ENCODE measurements at places on chromosomes 6 and 20.

- DNase-seq: peak; percentile 37
Measured at GRCh38 chr6:35602133-35602946, 86.4 kb downstream of the FKBP5 start.

GRCh38 chr6:152952866-152953509, 29.9 kb downstream of the FBXO5 start:
- DNase-seq: no peak

DNA sequence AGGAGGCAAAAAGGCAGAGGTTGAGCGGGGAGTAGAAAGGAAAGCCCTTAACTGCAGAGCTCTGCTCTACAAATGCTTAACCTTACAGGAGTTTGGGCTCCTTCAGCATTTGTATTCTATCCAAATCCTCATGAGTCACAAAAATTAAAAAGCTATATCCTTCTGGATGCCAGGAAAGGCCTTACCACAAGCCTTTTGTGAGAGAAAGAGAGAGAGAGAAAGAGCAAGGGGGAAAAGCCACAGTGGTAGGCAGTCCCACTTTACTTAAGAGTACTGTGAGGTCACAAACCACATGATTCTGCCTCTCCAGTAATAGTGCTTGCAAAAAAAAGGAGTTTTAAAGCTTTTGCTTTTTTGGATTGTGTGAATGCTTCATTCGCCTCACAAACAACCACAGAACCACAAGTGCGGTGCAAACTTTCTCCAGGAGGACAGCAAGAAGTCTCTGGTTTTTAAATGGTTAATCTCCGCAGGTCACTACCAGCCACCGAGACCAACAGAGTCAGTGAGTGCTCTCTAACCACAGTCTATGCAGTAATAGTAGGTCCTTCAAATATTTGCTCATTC, at the start of gene RUNX2:
Gene RUNX2, plus strand, starts transcription at position 375 of the 567 bp plus-strand sequence. CDS start 397 bp downstream, outside the sequence.
- DNase-seq: no peak

- no peak for DNase-seq
Measured at GRCh38 chr20:33897313-33897912, 86.3 kb downstream of the CHMP4B start.

DNA sequence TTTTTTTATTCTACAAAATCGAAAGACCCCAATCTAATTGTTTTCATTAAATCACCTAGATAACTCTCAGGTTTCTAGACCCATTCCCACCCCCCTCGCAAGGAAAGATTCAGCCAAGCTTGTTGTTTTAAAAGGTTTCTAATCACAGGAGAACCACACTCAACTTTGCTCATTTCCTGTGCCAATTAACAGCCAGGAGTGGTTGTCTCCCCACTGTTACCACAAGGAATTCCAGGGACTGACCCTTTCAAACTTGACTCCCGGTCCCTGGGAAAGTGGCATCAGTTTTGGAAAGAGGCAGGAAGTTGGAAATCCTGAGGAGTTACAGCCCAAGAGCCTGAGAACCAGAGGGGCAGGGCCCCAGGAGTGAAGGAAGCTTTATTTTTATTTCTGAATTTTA, 561.3 kb upstream of the JAG1 start:
- no peak for DNase-seq

- no peak for DNase-seq
Measured at GRCh38 chr6:116016846-116017545, 43.7 kb downstream of the FRK start.

DNA sequence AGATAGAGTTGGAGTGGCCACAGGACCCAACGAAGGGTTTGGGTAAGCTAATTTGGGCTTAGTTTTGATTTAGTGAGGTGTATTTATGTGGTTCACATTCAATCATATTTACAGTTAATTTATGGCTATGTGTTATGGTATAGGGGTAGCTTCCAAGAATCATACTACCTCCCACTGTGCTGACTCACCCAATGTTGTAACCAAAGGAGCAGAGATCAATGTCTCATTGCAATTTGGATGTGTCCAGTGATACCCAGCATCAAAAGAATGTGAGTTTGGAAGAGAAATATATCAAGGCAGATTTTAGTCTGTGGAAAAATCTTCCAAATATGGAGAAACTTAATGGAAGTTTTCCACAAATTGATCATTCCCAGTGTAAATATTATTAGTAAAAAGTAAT, 25.3 kb upstream of the SMIM8 start:
- no peak for DNase-seq

DNA sequence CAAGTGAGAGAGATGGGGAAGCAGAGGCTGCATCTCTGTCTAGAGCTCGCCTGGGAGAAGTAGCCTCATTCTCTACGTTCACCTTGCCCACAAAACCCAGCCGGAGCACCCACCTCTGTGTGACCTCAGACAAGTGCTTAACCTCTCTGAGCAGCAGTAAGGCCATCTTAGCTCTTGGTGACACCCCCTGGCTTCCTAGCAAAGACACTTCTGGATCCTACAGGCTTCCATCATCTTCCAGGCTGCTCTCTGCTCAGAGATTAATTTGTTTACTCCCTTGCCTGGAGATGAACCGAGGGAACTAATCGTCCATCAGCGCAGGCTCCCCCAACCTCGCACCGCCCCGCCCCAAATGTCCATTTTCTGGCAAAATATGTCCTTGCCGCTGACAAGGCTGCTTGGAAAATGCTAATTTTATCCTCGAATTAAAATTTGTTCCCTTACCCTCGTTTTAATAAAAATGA, 24.0 kb upstream of the CTNNBL1 start:
- DNase-seq: no peak

DNA sequence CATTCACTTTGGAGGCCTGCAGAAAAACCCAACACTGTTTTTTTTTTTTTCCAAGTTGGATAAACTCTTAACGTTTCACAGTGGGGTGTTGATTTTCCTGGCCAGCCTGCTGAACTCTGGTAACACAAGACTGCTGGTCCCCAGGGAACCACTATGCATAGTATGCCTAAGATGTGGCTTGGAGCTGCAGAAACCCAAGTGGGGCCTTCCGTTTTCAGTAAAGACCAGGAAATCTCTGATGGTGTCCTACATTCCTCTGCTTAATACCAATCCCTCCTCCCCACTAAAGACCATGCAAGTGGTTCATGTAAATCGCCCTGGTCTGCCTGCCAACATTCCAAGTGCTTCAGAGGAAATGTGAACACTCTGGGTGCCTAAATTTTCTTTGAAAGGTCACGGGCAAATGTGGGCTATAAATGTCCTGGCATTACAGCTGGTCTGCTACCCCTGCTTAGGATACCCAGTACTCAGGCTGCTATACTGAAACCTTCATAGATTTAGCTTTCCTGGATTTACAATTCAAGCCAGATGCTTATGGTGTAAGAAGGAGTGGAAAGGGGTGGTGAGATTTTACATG, 615.4 kb downstream of the MAFB start:
- no peak for DNase-seq

GRCh38 chr6:111747829-111748228, 125.4 kb downstream of the FYN start:
- DNase-seq: no peak

DNA sequence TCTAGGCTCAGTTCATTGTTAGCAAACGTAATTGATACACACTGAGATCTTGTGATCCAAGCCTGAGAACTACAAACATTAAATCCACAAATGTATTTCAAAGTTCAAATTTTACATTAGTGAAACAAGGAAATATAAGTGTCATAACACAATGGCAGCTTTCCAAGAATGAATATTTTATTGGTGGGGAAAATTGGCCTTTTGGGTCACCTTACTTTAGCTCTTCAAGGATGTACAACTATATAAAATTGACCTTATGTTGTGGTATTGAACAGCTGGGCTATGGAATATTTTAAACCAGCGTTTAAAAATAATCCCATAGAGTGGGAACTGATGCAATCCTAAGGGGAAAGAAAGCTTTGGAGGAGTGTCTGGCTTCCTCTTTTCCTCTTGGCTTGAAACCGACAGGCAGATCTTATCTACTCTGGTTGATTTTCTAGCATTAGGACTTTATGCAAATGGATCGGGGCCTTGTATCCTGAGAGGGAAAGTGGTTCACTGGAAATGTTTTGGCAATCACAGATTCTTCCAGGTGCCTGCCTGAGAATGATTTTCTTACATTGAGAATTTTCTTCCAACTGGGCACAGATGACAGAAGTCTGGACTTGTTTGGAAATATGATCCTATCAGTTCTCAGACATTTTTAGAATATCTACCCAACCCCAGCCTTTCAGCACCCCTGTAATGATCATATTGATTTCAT, 184.8 kb upstream of the ECI2 start:
- DNase-seq: no peak

DNA sequence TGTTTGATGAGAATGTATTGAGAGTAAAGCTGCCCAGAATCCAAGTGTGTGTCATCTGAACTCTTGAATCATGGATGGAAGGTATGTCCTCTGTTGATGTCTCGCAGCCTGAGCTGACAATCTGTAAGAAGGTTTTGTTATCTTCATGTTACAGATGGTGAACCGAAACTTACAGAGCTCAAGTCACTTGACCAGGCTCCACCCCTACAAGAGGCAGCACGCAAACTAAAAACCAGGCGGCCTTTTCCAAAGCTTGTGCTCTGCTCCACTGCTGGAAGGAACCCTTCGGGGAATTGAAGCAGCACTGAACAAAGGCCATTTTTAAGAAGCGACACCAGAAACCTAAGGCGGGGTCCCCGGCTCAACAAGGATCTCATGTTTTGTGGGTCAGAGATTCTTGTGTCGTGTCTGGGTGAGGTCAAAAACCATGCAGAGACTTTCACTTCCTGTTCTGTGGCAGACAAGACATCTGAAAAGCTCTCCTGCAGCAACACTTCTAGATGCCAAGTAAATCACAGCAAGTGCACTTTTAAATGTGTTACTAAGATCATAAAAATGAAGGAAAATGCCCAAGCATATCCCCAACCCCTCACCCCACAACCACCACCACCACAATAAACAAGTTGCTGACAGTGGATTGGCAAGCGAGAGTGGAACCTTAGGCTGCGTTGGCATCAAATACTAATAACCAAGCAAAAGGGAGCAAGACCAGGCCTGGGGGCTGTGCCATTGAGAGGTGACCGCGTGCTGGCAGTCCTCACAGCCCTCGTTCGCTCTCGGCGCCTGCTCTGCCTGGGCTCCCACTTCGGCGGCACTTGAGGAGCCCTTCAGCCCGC, 27.3 kb downstream of the NQO2 start:
- peak; percentile 50 for DNase-seq

DNA sequence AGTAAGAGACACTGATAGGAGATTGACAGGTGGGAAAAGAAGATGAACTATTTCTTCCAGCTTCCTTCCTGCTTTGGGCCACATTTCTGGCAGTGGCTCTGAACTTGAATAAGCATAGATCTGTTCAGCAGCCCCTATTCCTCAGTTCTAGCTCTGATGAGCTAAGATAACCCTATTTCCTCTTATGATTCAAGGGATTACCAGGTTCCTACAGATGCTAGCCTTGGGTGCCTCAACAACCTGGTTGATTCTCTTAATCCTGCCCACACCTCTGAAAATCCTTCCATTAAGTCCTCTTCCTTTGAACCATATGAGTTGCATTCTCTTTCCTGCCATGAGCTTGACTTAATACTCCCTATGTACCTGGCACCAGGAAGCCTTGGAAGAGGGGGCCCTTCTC, 49.8 kb upstream of the MOCS1 start:
- DNase-seq: no peak

DNA sequence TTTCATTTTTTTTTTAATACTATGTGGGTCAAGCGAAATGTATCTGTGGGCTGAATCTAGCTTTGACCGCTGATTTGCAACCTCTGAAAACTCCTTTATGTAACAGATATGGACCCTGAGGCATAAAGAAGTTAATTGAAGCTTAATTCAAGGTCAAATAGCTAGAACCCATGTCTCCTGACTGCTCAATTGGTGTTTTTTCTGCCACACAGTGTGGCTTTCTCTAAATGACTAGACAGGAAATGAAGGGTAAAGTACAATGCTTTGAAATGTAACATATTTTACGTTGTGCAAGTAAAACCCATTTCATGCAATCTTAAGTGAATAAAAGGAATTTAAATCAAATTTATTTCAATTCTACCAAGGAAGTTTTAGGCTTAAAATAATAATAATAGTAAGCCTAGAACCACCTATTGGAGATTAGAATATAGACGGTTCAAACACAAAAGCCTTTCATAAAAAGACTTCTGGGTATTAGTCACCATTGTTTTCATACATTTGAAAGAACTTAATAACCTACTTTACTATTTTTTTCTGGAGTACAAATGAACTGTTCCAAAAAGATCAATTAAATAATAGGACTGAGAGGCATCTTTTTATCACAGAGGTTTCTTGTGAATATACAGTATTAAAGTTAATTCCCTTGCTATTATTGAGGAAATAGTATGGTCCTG, 279.8 kb downstream of the EPHA7 start:
- no peak for DNase-seq

DNA sequence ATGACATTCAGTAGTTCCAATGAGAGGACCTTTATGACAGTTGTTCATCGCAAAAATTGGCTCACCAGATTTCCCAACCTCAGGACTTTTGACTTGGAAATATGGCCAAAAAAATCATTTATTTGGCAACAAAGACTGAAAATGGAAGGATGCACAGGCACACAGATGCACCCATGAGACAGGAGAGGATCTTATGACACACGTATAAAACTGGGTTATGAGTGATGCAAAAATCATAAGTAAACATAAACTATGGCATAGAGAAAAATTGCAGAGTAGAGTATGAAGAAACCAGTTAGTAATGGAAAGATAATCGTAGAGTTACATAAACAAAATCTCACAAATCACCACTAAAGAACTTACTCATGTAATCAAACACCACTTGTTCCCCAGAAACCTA, 546.9 kb downstream of the ADGRB3 start:
- no peak for DNase-seq

DNA sequence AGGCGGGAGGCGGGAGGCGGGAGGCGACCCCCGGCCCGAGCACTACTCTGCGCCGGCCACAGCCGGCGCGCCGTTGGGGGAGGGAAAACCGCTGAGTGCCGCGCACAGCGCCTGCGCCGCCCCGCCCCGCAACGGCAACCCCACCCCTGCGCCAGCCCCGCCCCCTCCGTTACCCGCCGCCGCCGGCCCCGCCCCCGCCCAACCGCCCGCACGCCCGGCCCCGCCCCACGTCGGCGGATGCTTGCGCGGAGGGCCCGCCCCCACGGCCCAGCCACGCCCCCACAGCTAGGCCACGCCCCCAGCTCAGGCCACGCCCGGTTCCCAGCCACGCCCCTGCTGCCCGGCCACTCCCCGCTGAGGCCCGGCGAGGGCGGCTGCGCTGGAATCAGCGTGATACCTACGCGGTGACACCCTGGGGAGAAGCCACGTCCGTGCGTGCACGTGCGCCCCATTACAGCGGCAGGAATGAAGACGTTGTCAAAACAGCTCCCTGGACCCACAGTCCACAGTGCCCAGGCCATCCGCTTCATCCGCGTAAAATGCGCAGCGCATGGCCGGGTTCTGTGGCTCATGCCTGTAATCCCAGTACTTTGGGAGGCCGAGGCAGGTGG, at the start of gene TCFL5:
Gene TCFL5, minus strand, starts transcription at position 97 of the 611 bp plus-strand sequence. CDS start 152 bp downstream, outside the sequence.
- peak; percentile 94 for DNase-seq

GRCh38 chr6:124960757-124961463, 1.3 kb upstream of the RNF217 start:
- DNase-seq: no peak
